ENCODE measurements at places on chromosomes 4 and X.

- no peak for DNase-seq
Observed at GRCh38 chrX:153388722-153389459, 12.3 kb downstream of the PNMA6E start.

DNA sequence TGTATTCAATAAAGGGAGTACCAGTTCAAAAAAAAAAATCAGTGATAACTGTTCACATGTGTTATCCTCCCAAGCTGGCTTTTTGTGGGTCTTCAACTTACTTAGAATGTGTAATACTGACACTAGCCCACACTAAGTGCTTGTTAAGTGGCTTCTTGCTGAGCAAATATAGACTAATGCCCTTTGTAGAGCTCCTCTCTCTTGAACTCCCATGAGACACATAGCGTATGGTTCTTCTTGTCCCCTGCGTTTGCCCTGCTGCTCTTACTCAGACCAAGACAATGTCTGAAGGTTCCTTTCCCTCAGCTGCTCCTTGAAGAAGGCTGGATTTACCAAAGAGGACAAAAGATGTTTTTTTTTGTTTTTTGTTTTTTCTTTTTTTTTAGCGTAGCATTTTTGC lies 110.9 kb downstream of the FRAS1 start:
- DNase-seq = no peak

GRCh38 chr4:89365375-89365774 lies 57.8 kb upstream of the GPRIN3 start:
- no peak for DNase-seq

DNA sequence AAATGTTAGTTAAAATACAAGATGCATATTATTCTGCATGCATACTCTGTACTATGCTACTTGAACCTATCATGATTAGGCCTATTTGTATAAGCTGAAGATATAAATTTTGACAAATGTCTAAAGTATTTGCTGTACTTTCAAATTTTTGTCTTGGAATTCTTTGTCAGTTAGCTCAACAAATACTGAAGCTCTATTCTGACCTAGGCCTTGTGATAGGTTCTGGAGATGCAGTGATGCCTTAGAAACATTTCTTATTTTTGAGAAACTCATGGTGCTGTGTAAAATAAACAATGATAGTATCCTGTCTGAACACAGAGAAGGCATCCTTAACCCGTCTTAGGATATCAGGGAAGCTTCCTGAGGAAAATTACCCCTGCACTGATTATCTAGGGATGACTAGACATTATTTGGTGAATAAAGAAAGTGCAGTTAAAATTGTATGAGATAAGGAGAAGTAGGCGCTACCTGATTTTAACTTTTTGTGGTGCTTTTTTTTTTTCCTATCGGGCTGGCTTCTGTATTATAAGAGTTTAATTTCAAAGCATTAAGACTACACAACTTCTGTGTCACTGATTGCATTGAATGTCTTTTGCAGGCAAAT lies 43.4 kb downstream of the MOB1B start:
- no peak for DNase-seq

DNA sequence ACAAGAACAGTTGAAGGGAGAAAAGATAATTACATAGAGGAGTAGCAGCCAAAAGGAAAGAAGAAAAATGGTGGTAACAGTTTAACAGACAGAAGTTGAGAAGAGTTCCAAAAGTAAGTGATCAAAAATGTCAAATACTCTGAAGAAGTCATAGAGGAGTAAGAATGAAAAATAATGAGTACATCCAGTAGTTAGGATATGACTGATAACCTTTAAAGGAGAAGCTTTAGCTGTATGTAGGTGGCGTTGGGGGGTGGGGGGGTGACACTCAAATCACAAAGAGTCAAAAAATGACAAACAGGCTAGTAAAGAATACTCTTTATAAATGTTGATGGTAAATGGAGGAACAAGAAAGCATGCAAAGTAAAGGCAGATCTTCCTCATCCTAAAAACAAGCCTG lies 40.6 kb downstream of the RAB33A start:
- no peak for DNase-seq

DNA sequence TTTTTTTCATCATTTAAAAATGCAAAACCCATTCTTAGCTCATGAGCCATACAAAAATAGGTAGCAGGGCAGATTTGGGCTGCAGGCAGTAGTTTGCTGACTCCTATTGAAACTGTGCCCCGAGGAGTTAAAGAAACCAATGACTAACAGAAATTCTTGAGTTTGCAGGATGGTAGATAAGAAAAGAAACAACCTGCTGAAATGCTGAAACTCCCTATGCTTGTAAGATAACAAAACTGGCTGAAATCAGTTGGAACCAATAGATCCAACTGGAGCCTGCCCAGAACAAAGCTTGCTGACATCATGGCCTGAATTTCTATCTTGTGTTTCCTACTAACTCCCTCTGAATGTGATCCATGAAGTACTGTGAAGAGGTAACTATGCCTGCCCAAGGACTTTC lies 68.6 kb downstream of the ANOS1 start:
- DNase-seq = no peak

DNA sequence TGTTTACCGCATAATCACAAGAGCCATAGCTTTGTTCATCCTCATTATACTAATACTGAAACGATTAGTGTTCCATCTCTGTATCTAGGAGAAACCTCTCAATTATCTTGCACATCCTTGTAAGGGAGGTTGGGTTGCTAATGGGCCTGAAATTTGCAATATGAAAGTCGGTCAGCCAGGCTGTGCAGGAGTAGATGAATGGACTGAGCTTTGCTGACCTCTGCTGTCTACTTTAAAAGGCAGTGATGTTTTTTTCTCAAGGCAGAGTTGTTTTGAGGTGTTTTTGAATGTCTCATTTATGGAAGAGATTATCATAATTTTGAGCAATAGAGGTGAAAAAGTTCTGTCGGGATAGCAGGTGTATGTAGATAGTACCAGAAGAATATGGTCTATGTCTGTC lies 47.9 kb upstream of the LINC00632 start:
- no peak for DNase-seq

DNA sequence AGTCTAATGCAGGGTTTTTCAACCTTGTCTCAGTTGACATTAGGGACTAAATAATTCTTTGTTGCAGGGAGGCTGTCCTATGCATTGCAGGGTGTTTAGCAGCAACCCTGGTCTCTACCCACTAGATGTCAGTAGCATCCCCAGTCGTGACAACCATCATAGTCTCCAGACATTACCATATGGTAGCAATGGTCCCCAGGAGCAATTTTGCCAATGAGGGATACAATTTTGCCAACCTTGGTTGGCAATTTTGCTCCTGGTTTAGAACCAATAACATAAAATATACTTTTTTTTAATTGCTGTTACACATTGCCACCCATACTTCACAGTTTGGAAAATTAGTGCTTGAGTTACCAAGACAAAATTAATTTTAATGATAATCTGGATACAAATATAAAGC lies 6.0 kb downstream of the EREG start:
- DNase-seq = no peak

DNA sequence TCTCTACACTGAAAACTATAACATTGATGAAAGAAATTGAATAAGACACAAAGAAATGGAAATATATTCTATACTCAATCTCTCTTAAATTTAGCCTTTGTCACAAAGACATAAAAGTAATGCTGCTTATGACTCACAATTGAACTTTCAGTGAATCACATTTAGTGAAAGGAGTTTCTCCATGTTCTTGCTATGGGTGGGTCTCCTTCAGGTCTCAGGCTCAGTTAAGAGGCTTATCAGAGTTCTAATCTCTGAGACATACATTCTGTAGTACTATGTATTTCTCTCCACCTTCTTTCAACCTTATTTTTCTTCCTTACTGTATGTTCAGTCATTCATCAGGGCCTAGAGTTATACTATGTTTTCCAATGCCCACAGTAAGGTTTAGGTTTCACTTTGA lies 220.9 kb downstream of the DTHD1 start:
- DNase-seq = no peak

GRCh38 chrX:124223524-124223923 lies 108.9 kb upstream of the TEX13D start:
- no peak for DNase-seq

- no peak for DNase-seq
Observed at GRCh38 chr4:55437356-55437796, 41.6 kb downstream of the TMEM165 start.

DNA sequence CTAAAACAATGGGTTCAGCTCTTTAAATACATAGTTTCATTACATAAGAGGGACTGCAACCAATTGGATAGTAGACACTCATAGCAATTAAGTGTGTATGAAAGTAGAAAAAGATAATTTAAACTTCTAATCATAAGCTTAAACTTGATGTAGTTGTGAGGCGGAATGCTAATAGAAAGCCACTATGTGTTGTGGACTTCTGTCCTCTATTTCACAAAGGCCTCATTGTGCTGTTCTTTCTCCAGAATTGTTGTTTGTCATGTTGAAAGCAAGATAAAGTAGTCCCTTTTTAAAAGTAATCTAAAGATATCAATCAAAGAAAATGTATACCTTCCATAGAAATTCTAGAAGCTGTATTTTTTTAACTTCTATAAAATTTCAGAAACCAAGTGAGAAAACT lies 329.4 kb downstream of the KLHL4 start:
- no peak for DNase-seq

DNA sequence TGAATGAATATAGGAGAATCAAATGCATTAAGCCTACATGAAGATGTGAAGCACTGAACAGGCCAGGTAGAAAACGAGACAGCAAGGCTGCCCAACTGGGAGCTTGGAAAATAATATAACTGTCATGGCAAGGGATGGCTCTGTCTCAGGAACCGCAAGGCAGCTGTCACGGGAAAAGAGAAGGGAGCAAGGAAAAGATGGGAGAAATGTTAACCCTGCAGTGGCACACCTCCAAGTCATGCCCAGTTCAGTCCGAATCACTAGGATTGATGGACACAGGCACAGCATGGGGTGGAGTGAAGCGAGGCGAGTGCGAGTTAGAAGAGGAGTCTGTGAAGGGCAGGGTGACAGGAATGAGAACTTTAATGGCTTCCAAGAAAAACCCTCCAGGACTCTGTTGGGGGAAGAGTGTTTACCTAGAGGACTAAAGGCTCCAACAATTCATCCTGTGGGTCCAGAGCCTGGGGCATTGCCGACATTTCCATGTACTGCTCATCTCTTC lies 144.1 kb upstream of the ETNPPL start:
- no peak for DNase-seq

DNA sequence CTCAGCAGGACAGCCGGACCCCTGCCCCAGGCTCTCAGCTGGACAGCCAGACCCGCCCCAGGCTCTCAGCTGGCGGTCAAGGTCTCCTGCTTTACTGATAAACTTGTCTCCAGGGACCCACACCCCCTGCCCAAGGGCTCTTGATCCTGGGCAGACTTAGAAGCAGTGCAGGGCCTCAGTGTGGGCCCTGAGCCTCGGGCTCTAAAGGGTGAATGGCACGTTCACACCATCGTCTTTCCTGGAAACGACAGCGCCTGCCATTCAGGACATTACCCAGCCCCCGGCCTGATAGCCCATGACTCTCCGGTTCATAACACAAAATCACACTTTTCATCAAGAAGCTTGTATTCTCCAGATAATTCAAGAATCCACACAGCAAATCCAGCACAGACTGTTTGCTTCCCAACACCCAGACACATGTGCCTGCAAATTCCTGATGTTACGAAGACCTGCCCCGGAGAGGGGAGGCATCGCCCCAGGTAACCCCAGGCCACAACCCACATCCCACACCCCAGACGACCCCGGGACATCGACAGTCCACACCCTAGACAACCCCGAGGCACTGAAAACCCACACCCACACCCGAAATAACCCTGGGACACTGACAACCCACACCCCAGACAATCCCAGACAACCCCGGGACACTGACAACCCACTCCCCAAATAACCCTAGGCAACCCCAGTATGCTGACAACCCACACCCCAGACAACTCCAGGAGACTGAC lies 136.8 kb downstream of the FAM53A start:
- no peak for DNase-seq

- DNase-seq = no peak
Observed at GRCh38 chr4:86523333-86523732, 70.8 kb upstream of the PTPN13 start.

DNA sequence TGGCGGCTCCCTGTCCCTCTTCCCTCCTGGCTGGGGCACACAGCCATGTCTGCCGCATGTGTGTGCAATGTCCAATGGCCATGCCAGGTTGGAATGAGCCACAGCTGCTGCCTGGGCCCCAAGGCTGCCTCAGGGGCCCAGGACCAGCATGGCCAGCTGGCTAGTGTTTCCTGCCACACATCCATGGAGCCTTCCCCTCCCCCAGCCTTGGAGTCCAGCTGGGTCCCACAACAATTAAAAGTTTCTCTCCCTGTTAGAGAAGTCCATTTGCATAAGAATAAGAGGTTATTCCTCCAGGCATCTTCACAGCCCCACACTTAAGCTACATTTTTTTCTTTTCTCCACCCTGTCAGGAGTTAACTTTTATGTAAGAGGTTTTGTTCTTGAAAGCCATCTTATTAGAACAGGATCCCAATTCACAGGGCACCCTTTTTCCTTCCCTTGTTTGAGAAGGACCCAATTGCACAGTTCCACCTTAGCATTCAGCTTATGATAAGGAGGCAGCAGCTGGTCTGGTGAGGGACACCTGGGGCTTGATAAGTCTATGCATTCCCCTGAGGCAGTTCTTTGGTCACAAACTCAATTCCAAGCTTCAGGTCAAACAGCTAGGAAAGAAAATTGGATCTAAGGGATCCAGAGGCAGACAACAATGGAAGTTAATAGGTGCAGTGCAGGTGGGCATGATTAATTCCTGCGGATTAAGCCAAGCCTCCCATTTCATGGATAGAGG lies 963.3 kb upstream of the GRIA3 start:
- DNase-seq = no peak

DNA sequence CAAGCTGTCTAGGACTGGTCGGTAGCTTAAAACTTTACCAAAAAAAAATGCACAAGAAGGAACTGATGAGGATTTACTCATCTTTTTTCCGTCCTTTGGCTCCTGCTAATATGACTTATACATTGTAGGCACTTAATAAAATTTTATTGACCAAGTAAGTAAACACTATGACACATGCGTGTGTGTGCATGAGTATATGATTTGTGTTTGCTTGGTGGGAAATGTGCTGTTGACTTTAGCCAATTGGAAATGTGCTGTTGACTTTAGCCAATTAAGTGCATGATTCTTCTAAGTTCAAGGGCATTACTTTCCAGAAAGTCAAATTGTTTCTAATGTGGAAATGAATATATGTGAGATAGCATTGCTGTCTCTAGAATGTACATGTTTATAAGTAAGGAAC lies 78.3 kb downstream of the FIP1L1 start:
- DNase-seq = no peak

GRCh38 chrX:48478806-48479205 lies 2.8 kb downstream of the FTSJ1 start:
- DNase-seq = no peak

GRCh38 chrX:32280921-32281320 lies 930.4 kb downstream of the DMD start:
- no peak for DNase-seq

DNA sequence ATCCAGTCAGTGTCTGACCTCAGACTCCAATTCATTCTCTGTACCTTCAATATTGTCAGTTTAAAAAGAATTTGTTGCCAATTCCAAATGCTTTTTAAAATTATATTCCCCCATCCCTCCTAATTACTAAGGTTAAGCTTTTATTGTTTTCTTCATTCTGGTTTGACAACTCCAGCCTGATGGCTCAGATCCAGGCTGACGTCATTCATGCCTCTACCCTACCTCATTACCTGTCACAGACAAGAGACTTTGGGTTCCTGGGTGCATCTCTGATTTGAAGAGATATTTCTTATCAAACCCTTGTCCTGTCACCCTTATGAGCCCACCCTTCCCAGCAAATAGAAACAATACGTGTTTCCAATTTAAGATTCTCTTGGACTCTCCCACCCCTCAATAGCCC lies 300.2 kb upstream of the CLNK start:
- no peak for DNase-seq

GRCh38 chr4:1043651-1044468 lies 32.4 kb downstream of the FGFRL1 start:
- no peak for DNase-seq

GRCh38 chr4:85399270-85399669 lies 75.7 kb upstream of the ARHGAP24 start:
- no peak for DNase-seq
